CD14-positive monocyte (primary cell): ENCODE measurements at places on chromosomes 12 and 14. TPM values are rescaled to one million over a fixed set of nuclear protein-coding genes. Genes with fewer than 3 reads are reported as not detected.

Gene TPI1
- polyA plus RNA-seq = 446 and 507 TPM in 2 replicates

Gene CLEC12A
- 356 TPM for polyA plus RNA-seq

Gene HIF1A
- 79.0 TPM for polyA plus RNA-seq

Gene DAO
- polyA plus RNA-seq = not detected

Gene BTBD7
- 8.6 TPM for polyA plus RNA-seq

Gene PLEKHA5
- polyA plus RNA-seq = 0.35 TPM

Gene RIMBP2
- polyA plus RNA-seq = not detected

Gene KCNH3
- 3.3 TPM for polyA plus RNA-seq

Gene SPTSSA
- polyA plus RNA-seq = 85.7 TPM

Gene C12orf60
- 0.11 TPM in 1 of 2 replicates, not detected in the other for polyA plus RNA-seq

Gene GSC
- polyA plus RNA-seq = not detected in 2 replicates

Gene NTS
- not detected for polyA plus RNA-seq

Gene NRXN3
- polyA plus RNA-seq = not detected

Gene CLEC2B
- polyA plus RNA-seq = 25.5 and 80.3 TPM in 2 replicates

Gene PRPF40B
- 1.1 and 1.3 TPM in 2 replicates for polyA plus RNA-seq

Gene HOXC11
- polyA plus RNA-seq = not detected in 2 replicates

Gene TPH2
- not detected for polyA plus RNA-seq

Gene TAS2R31
- polyA plus RNA-seq = 0.09 and 0.29 TPM in 2 replicates

Gene AQP6
- polyA plus RNA-seq = not detected

Gene ALX1
- not detected for polyA plus RNA-seq

Gene C12orf56
- polyA plus RNA-seq = not detected

Gene ADAM21
- not detected for polyA plus RNA-seq

Gene KRT6C
- polyA plus RNA-seq = not detected

Gene GLT1D1
- 39.6 and 53.3 TPM in 2 replicates for polyA plus RNA-seq

Gene KLRD1
- 0.79 TPM for polyA plus RNA-seq

Gene CISTR
- not detected in 2 replicates for polyA plus RNA-seq

Gene SIX1
- not detected for polyA plus RNA-seq

Gene PTGER2
- 51.5 and 59.3 TPM in 2 replicates for polyA plus RNA-seq

Gene LRP1-AS
- 1.5 TPM for polyA plus RNA-seq

Gene ADAMTS20
- not detected for polyA plus RNA-seq

Gene CFAP73
- polyA plus RNA-seq = not detected

Gene IL31
- polyA plus RNA-seq = not detected in 2 replicates

Gene SIX4
- polyA plus RNA-seq = not detected

Gene SIX6
- not detected for polyA plus RNA-seq

Gene IAPP
- polyA plus RNA-seq = not detected

Gene SERPINA12
- not detected for polyA plus RNA-seq

Gene ST8SIA1
- polyA plus RNA-seq = not detected in 2 replicates

Gene WBP11
- 29.2 TPM for polyA plus RNA-seq

Gene KLRC2
- not detected for polyA plus RNA-seq

Gene NINJ2
- 73.7 TPM for polyA plus RNA-seq

Gene PTHLH
- not detected for polyA plus RNA-seq

Gene PRIMA1
- polyA plus RNA-seq = not detected

Gene ACSM4
- polyA plus RNA-seq = not detected in 2 replicates

Gene BICDL1
- not detected for polyA plus RNA-seq

Gene PRPH
- not detected in 2 replicates for polyA plus RNA-seq

Gene RTL1
- not detected in 2 replicates for polyA plus RNA-seq

Gene FLRT2
- not detected for polyA plus RNA-seq

Gene PMCH
- polyA plus RNA-seq = not detected in 2 replicates

Gene EPYC
- polyA plus RNA-seq = not detected

Gene ATL1
- 1.1 TPM for polyA plus RNA-seq

Gene TAS2R46
- not detected for polyA plus RNA-seq
